IMR-90 (cell line): ENCODE measurements at places on chromosomes 5 and 9. TPM values are rescaled to one million over a fixed set of nuclear protein-coding genes. Genes with fewer than 3 reads are reported as not detected.

- DNase-seq = no peak
Measured at GRCh38 chr5:111929261-111929660, 172.3 kb upstream of the NREP start.

GRCh38 chr5:158268286-158268685 is 409.3 kb upstream of the CLINT1 start:
- DNase-seq = no peak

The OTULINL gene
- total RNA-seq = 0.18 and 0.28 TPM in 2 replicates

The MAMDC2 gene
- 5.0 and 5.6 TPM in 2 replicates for total RNA-seq

The SLCO4C1 gene
- total RNA-seq = not detected in 2 replicates

DNA sequence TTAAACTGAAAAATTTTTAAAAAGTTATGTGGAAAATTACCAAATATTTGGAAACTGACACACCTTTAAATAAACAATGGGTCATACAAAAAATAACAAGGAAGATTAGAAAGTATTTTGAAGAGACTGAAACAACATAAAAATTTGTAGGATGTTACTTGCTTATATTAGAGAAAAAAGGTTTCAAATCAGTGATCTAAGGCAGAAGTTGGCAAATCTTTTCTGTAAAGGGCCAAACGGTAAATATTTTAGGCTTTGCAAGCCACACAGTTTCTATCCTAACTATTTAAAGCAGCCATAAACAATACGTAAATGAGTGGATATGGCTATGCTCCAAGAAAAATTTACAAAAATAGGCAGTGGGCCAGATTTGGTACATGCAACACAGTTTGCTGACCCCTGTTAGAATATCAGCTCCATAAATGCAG is 81.3 kb downstream of the OXCT1 start:
- DNase-seq = peak; percentile 74

DNA sequence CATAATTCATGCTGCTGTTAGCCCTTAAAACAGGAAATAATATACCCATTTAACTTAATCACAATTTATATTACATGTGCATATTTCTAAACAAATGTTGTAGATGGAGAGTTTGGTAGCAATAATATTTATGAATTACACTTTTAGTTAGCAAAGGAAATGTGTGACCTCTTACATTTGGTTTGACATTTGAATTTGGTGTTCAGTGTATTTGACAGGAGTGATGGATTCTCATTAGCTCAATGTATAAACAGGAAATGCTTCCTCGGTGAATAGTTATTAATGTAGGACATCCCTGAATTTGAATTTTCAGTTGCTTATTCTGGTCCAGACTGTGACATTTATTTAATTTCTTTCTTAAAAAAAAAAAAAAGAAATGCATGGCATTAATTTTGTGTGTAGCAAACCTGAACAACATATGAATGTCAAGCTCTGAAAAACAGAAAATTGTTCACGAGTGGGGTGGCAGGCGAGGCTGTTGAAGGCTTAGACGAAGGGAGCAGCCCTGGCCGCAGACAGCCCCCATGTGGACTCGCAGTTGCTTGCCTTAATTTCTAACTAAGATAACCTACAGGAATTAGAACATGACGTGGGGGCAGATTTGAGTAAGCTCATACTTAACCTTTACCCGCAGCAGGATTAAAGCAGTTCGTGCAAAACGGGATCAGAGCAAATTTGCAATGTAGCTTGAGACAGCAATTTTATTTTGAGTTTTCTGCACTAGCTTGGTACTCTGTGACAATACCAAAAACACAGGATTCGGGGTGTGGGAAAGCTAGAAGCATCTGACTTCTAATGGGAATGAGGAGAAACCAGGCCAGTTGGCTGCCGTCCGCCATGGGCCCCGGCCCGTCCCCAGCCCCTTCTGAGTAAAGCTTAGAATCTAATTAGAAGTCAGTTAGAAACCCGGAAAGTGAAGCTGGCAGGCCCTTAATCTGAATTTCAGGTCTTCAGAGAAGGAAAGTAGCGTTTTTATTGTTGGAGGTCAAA is 134.3 kb downstream of the MACROH2A1 start:
- DNase-seq = peak; percentile 76

The GABBR2 gene
- total RNA-seq = 19.4 and 20.3 TPM in 2 replicates

GRCh38 chr9:95504053-95504963 is 12.5 kb downstream of the PTCH1 start:
- DNase-seq = peak; percentile 72

GRCh38 chr9:123470121-123470782 is 114.3 kb downstream of the CRB2 start:
- no peak for DNase-seq

DNA sequence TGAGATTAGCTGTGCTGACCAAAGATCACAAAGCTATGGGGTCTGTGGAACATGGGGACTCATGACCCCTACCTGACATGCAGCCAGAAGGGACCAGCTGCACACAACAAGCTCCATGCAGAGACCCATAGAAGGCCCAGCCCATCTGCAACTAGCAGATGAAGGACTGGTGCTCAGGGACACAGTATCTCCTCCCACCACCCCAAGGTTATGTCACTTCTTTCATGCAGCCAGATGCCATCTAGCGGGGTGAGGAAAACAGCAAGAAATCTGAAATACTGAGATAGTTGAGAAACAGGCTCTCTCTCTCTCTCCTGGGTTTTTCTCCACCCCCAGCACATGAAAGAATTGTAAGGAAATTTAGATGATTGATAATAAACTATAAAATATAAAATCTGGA is 161.3 kb upstream of the DAPK1 start:
- no peak for DNase-seq

- peak; percentile 55 for DNase-seq
Measured at GRCh38 chr5:109739741-109740728, 50.3 kb downstream of the MAN2A1 start.

- peak; percentile 46 for DNase-seq
Measured at GRCh38 chr5:318341-318897, 3.1 kb upstream of the AHRR start.

GRCh38 chr5:79590396-79590999 is 21.7 kb upstream of the TENT2 start:
- no peak for DNase-seq

GRCh38 chr9:82957529-82958379 is 105.2 kb downstream of the RASEF start:
- DNase-seq = no peak

DNA sequence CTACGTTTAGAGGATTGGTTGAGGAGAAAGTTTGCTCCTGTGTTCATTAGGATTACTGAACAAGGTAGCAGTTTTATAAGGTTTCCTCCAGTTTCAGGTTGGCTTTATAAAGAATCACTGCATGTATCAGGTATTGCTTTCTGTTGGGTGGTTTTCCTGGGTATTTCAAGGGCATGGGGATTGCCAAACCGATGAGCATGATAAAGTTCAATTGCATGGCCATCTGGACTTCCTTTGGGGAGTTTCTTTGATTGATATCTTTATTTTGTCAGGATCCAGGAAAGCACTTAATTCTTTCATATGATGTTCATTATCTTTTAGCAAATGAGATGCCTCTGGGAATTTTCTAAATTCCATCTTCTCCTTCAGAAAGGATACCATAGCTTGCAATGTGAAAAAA is 10.3 kb upstream of the GABBR2 start:
- DNase-seq = no peak

The GPR150 gene
- total RNA-seq = under 0.01 TPM in 2 replicates

The RLN2 gene
- not detected in 2 replicates for total RNA-seq

GRCh38 chr5:56566374-56567249 is 248.7 kb upstream of the MAP3K1 start:
- no peak for DNase-seq

GRCh38 chr9:94664801-94665200 is 25.5 kb upstream of the FBP1 start:
- no peak for DNase-seq

DNA sequence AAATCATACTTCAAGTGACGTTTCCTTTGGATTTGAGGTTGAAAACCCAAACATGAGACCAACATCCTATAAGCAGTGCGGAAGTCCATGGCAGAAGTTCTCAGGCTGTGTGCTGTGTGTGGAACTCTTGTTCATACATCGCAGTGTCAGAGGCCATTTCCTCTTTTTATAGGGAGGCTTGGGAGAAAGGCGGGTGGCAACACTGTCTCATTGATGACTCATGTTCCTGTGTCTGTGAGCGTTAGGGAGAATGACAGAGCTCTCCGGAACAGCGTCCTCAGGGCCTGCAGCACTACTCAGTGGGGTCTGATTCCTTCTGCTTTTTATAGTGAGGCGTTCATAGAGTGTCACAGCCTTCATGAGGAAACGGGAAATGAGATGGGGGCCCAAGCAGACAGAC is 98.8 kb upstream of the BASP1 start:
- DNase-seq = peak; percentile 99

- no peak for DNase-seq
Measured at GRCh38 chr9:133850161-133850560, 112.0 kb upstream of the SARDH start.

- DNase-seq = no peak
Measured at GRCh38 chr5:64637144-64637543, 53.2 kb upstream of the SHISAL2B start.

DNA sequence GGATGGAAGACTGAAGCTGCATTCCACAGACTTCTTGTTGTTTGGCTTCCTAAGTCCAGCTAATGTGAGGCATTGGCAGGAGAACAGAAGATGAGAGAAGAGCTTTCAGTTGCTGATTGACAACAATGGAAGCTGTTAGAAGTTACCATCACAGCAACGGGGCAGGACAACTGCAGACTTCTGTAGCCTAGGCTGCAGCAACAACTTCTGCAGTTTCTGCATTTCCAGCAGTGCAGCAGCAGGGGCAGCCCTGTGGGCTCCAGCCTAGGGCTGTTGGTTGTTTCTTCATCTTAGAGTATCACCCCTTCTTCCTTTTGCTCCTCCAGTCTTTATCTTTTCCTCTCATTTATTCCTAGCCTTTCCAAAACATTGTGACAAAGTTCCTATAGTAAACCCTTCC is 528.8 kb upstream of the PTGER4 start:
- peak; percentile 0 for DNase-seq

DNA sequence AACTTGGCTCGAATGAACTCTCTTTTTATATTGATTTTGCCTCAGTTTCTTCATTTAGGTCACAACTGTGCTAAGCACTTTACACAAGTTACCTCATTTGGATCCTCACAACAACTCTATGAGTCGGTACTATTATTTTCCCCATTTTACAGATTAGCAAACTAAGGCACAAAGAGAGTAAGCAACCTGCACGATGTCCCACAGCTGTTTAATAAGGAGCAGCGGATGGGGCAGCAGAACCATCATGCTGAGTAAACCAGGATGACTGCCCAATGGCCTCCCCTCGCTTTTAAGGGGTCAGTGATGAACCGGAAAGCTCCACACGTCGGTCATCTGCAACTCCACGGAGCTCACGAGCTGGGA is 607 bp downstream of the PRELID2 start:
- no peak for DNase-seq

DNA sequence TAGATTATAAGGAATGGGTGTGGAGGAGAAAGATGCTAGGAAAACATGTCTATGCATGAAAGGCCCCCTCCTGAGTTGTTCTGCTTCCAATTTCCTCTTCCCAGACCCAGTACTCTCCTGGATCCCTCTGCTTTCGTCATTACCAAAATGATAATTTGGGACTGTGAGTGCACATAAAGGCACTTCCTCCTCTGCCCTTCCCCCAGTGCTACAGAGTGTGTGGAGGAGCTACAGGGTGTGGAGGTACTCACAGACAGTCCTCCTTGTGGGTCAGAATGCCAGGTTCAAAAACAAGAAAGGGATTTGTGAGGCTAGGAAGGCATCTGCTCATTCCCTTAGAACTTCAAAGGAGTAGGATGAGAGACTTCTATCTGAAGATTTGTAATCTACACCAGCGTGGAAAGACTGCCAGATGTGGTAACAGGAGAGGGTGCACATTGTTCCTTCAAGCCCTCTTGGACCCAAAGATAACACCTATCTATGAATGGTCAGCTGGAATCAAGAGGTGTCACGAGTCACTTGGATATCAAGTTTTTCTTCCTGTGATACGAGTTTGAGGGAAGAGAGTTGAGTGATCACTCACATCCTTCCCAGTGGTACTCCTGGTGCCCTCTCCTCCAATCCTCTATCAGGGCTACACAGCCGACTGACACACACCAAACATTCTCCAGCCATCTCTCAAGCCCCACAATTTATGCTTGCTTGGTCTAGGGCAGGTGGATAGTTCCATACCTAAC is 201.1 kb downstream of the EPB41L4A start:
- no peak for DNase-seq

DNA sequence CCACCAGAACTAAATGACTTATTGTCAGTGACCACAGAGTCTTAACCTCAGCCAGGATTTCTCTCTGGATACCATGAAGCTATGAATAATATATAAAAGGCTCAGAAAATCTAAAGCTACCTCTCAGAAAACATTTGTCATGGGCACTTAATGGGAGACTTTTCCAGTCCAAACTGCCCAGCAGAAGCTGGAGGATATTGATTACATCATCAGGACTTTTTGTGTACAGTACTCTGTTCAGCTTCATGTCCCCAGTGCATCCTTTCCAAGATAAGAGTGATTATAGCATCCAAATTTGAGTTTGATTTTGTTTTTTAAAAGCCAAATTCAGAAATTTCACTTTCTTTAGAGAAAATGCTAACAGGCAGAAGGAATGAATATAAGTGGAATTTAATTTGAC is 123.9 kb upstream of the C6 start:
- no peak for DNase-seq

The ZNF483 gene
- total RNA-seq = 0.90 and 1.4 TPM in 2 replicates

- DNase-seq = no peak
Measured at GRCh38 chr5:172223901-172224873, 30.2 kb downstream of the EFCAB9 start.

GRCh38 chr5:123671042-123671441 is 159.1 kb downstream of the CSNK1G3 start:
- peak; percentile 30 for DNase-seq

DNA sequence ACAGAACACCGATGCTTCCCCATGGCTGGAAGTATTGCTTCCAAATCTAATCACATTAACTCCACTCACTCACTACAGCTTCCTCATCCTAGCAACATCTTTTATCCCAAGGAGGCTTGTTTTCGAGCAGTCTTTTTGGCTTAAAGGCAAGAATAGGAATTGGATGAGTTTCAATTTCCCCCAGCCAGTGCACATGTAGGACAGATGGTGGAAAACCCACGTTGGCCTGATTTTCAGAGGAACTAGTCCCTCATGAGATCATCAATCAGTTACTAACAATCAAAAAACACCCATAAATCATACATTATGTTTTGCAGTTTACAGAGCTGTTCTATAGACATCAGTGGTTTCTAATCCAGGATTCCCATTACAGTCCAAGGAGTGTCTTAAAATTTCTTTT is 48.5 kb upstream of the AGXT2 start:
- no peak for DNase-seq

GRCh38 chr9:76718166-76718565 is 46.1 kb upstream of the PCA3 start:
- no peak for DNase-seq

The SOX30 gene
- not detected in 2 replicates for total RNA-seq

GRCh38 chr5:14868771-14869170 is 2.8 kb downstream of the ANKH start:
- DNase-seq = no peak

- no peak for DNase-seq
Measured at GRCh38 chr9:34558919-34559623, 30.5 kb downstream of the CNTFR start.

The OR13C2 gene
- total RNA-seq = not detected in 2 replicates

DNA sequence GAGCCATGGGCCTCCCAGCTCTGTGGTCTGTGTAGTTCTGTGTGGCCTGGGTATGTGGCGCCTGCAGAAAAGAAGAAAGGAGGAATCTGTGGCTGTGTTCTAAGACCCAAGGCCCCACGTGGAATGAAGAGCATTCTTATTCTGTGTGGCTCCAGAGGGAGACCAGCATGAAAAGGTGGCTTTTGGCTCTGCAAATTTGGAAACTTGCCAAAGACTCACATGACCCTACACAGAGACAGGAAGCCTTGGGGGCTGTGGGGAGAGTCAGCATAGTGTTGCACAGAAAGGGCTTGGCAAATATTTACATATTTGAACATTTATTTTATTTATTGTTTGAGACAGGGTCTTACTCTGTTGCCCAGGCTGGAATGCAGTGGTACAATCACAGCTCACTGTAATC is 193.3 kb downstream of the TMEM38B start:
- DNase-seq = no peak
